ENCODE measurements at places on chromosomes 3 and 15.
A peak's percentile ranks its signal among the peaks of the same experiment; 100 is the strongest.

GRCh38 chr3:94909726-94910125, 846.9 kb downstream of the NSUN3 start:
- DNase-seq: no peak

DNA sequence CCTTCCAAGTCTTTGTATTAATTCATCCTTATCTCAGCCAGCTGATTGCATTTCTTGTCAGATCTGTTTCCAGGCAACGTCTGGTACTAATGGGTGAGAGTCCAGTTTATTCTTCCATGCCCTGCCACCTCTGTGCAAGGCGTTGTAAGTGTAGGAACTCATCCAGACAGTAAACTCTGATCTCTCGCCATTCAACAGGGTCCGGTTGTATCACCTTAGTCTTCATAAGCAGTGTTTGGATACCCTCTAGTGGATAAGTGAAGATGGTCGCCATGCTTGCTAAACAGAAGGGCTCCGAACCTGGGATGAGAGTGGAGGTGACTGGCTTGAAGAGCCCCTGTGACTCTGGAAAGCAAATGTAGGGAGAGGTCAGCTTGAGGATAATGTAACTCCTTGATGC, 51.6 kb upstream of the CMTM7 start:
- DNase-seq: peak; percentile 20

DNA sequence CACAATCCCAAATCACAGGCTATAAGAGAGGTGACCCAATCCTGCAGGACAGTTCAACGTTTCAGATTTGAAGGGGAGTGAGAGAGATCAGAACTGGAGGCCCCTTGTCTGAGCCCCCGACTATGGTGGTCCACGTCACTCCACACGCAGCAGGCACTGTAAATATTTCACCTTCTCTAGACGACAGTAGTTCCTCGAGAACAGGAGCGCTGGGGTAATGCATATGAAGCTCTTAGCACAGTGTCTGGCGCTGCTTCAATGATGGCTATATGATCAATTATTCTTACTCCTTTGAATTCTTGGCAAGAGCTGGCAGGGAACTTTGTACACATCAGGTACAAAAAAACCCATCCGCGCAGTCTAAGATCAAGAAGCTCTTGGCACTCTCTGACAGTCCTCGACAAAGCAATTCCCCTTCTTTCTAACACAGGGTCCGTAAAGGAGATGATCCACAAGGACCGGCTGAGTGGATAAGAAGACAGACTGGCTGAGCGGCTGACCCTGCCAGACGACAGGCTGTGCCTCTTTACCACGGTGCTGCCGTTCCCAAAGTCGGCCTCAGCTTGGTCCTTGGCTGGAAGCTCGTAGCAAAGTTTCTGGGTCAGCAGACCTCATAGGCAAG, 522 bp upstream of the NRROS start:
- DNase-seq: peak; percentile 36

- no peak for DNase-seq
These were observed 30.9 kb downstream of the TFG start for GRCh38 chr3:100740207-100740606.

- DNase-seq: peak; percentile 66
These were observed 70.5 kb downstream of the POLR2M start for GRCh38 chr15:57777003-57777402.

GRCh38 chr15:69668039-69668705, 215.6 kb downstream of the RPLP1 start:
- peak; percentile 90 for DNase-seq

- peak; percentile 55 for DNase-seq
These were observed 3.3 kb downstream of the RHCG start for GRCh38 chr15:89492934-89493631.

DNA sequence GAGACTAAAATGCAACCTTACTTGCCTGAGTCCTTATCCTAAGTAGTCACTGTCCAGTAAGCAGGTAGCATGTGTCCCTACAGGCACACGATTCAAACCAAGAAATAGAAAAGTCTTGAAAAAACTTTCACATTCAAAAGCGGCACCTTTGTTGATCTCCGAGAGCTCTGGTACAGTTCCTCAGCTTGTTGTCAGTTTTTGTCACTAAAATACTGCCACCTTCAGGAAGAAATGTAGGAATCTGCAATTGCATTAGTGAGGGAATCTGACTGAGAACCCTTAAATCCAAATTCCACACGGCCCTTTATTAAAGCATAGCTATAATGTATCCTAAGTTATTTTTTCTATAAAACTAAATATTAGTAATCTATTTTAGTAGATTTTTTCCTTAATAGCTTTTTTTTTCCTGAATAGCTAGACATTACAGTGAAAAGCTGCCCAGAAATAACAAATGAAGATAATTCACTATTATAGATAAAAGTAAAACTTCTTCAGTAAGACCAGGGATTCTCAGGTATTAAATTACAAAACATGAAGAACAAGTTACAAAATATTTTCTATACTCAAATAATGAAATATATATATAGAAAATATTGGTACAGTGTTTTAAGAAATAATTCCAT, 44.0 kb downstream of the CCDC54 start:
- peak; percentile 73 for DNase-seq

DNA sequence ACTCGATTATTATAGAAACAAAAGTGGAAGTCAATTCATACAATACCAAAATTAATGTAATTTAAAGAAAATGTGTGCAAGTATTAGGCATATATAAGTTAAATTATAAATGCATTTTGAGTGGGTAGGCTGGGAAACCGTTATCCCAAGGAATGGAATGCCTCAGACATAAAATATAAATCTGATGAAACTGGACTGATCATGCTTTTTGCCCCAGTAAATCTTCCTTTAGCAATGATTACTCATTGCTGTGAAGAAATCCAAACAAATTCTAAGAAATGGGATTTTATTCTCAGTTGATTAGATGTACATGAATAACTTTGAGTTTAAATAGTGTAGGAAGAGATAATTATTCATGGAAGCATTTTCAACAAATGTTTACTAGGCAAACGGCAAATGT, 185.5 kb upstream of the KCNMB2 start:
- DNase-seq: no peak

DNA sequence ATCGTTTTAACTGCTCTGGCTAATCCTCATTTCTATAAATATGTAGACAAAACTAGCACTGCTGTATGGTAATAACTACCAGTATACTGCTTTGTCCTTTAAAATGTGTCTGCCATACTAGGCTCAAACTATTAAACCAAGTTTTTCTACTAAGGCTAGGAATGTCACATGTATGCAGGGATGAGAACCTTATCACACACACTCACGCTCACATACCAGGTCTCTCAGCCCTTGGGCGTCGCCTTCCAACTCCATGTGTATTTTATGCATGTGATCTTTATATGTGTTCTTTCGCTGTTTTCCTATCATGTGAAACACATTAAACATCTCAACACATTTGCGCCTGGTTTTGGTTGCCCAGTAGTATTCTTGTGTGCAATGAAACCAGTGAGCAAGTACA, 32.6 kb downstream of the ATP2C1 start:
- no peak for DNase-seq

GRCh38 chr15:43230640-43231115, 9.9 kb upstream of the EPB42 start:
- DNase-seq: no peak

GRCh38 chr15:29115093-29115991, 154.3 kb downstream of the NSMCE3 start:
- DNase-seq: no peak

DNA sequence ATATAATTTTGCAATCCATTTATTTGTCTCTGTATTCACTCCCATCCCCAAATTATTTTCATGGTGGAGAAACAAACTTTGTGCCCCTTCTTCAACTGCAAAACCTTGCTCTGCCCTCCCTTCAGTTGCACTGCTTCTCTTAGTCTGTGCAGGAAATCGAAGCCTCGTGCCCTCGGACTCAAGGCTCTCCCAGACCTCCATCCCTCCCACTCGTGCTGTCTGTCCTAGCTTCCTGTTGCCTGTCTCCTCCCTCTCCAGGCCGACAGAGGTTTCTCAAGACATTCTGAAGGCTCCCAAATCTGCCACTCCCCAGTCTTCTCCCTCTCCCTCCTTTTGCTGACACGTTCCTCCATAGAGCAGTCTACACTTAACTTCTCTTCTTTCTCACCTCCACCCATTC, 177.6 kb downstream of the PDZRN3 start:
- DNase-seq: no peak

All from RPMI8226 (cell line).